ENCODE measurements at places on chromosomes 2 and 18.

GRCh38 chr2:201668402-201668910 is 25.2 kb upstream of the TMEM237 start:
- no peak for DNase-seq

DNA sequence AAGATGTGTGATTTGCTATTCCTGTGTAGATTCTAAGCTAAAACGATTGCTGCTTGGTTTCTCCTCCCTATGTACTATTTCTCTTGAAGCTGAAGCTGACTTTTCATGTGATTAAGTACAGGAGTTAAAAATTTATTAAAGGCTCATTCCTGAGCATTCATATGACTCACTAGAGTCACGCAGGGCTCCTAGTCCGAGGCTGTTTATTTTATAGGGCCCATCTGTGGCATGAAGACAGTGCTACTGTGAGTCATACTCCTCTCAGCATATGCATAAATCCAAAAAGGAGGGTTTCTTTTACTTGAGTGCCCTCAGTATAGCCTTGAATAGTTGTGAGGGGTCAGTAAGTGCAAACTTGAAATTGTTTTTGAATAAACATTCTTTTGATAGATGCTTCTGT is 378.8 kb downstream of the PTPRM start:
- DNase-seq: no peak

DNA sequence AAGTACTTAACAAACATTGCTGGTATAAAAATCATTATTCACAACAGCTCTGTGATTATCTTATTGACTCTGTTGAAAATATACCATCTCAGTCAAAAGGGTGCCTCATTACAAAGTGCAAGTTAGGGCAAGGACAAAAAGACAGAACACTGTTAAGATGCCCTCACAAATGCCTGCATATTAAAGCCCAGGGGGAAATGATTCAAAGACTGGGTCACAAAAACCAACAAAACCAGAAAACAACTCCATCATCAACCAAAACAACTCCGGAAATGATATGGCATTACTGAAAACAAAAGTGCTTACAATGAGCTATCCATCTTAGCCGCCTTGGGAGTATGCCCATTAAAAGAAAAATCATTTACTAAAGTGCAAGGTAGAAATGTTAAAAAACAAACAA is 9.9 kb downstream of the PLA2R1 start:
- no peak for DNase-seq

- no peak for DNase-seq
Measured at GRCh38 chr2:207506426-207506825, 23.3 kb upstream of the CREB1 start.

DNA sequence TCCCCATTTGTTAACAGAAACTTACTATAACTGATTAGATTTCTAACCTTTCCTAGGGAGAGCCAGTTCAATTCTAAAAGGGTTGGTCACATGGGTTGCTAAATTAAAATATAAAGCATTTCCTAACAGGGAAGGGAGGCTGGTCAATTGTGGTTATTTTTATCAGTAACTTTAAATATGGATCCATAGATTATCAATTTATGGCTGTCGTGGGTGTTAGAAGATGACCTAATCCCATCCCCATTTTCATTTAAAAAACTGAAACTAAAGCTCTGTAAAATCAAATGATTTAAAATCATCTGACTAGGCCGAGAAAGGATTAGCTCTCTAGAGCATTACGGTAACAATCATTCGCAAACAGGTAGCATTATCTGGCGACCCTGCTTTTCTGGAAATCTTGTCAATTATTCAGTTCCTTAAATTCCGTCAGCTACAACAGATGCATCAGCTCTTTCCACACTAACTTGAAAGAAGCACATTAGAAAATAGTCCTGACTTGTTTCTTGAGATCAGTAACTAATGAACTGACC is 953 bp upstream of the HNRNPA3 start:
- no peak for DNase-seq

GRCh38 chr2:186891185-186891621 is 42.2 kb upstream of the ZSWIM2 start:
- no peak for DNase-seq

DNA sequence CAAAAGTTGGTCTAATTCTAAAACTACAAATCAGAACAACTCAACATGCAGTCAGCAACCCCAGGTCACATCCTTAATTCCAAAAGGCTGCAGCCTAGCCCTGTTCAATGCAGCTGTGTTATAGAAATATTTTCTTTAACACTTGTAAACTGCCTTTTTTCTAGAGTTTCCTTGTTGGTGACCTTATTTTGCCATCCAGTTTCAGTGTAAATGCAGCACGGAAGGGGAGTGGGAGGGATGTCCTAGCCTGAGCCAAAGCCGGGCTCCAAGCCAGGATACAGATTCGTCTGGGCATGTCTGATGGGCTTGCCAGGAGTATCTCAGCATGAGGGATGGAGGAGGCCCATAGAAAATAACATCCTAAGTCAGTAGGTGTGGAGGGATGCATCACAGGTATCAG is 17.7 kb upstream of the SP3 start:
- DNase-seq: no peak

DNA sequence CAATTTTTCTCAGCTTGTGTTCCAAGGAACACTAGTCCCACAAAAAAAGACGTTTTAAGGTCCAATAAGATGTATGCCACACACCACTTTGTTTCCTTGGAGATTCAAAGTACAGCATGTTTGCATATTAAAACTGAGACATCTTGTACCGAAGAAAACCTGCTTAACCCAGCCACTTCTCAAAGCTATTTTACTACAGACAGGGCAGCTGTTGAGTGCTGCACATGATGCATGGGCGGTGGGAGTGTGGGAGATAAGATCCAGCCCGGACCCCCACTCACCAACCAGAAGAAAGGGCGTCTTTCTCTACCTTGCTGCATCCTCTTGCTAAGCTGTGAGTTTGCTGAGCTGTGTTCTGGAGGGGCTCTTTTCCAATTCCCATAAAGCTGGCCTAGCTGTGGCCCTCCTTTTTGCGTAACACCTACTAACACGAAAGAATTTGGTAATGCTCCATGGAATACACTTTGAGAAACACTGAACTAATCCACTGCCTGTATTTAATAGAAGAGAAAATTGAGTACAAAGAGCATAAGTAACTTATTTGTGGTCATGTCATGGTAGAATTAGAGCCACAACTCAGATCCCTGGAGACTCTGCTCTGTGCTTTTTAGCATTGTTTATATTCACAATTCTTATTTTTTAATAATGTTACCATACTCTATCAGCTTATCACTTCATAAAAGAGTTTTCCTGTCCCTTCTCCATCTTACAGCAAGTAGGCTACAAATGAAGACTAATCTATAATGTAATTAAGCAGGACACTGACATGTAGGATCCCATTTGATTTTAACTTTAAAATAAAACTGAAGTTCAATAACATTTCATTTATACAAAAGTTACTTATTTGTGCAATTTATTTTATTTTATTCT is 90.0 kb downstream of the PLEKHM3 start:
- no peak for DNase-seq

DNA sequence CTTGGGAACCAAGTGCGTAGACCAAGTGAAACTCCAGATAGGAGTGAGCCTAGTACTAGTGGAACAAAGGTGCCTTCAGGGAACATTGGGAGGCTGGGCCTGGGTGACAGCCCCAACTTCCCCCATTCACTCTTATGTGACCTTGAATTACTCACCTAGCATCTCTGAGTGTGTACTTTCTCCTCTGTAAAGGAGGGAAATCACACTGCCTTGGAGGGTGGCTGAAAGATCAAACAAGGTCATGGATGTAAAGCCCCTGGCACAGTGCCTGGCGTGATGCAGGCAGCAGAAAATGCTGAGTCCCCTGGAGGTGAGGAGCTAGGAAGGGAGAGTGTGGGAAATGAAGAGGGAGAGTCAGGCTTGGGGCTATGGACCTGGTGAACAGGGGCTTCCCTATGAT is 45.9 kb downstream of the MARCO start:
- DNase-seq: no peak

GRCh38 chr2:154603682-154604081 is 94.8 kb upstream of the KCNJ3 start:
- no peak for DNase-seq

DNA sequence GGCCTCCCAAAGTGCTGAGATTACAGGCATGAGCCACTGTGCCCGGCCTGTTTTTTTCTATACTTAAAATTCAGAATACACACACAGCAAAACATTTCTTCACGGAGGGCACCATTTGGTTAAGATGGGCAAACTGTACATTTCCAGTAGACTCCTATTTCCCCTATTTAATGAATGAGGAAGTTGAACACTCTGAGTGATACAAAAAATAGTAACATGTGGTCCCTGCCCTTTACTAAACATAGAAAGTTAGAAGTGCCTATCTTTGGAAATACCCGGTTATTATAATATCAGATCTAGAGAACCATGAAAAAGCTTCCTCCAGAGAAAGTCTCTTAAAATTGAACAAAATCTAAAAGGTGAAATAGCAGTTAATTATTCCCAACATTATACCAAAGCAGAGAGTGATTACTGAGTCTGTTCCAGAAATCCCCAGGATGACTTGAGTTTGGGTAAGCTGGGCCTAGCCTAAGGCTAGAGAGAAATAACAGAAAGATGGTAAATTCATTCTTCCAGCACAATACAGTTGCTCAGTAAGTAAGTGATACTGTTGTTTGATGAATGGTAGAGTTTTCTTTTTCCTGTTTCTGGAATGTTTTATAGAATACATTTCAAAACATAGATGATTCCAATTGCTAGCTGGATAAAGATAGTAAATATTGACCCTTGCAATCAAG is 23.3 kb upstream of the RMC1 start:
- no peak for DNase-seq

- DNase-seq: no peak
Measured at GRCh38 chr2:69994166-69994565, 32.7 kb upstream of the ASPRV1 start.

DNA sequence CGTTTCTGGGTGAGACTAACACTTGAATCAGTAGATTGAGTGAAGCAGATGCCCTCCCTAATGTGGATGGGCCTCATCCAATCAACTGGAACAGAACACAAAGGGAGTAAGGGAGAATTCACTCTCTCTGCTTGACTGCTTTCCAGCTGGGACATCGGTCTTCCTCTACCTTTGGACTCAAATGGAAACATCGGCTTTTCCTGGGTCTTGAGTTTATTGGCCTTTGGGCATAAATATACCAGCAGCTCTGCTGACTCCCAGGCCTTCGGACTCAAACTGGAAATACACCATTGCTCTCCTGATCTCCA is 311.6 kb downstream of the STK39 start:
- DNase-seq: no peak

DNA sequence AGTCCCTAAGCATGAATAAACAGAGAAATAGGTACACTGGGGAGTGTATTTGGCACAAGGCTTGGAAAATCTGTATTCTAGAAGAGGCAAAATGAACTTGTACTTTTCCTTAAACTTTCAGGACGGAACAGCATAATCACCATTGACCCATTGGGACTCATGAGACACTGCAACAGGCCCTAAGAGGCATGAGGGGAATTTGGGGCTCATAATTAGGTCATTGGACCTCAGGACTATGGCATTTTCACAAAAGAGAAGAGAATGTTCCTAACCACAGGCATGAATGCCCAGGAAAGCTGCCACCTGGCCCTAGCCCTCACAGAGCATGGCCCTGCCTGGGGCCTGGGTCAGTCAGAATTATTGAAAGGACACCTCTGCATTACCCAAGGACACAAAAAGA is 67.9 kb upstream of the PIK3C3 start:
- no peak for DNase-seq

- no peak for DNase-seq
Measured at GRCh38 chr2:238924796-238925195, 76.9 kb downstream of the TWIST2 start.

- DNase-seq: no peak
Measured at GRCh38 chr2:235468978-235469655, 24.7 kb upstream of the AGAP1 start.

GRCh38 chr18:22552899-22553460 is 135.3 kb upstream of the CTAGE1 start:
- DNase-seq: no peak

DNA sequence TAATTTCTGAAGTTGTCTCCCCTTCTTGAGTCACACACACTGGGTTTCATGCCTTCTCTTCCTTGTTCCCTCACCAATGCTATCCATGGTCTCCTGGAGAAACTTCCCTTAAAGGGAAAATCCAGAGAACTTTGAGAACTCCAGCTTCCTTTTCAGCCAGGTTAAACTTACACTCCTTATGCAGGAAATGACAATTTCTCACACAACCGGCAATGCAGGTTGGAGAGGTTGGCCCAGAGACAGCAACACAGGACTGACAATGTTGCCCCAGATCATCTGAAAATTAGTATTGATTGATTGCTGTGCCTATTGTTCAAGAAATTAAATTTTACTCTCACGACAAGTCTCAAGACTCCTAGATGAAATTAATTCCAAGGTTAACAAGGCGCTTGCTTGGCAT is 292.2 kb downstream of the NYAP2 start:
- DNase-seq: no peak

- no peak for DNase-seq
Measured at GRCh38 chr2:213846856-213847255, 562.6 kb downstream of the SPAG16 start.

DNA sequence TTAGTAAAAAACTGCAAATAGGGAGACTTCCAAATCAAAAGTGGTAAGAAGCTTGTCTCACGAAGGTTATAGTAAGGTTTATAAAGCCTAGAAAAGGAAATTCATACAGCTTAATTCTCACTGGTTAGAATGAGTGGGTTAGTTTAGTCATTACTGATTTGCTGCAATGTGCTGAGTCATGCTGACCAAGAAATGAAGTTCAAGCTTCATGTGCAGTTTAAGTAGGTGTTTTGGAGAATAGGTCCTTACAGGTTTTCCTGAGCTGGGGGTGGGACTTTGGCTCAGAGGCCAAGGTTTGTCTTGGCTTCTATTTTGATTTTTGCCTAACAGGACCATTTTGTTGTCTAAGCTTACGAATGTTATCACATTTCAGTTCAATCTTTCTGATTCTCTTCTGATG is 15.1 kb downstream of the CLIP4 start:
- DNase-seq: no peak

DNA sequence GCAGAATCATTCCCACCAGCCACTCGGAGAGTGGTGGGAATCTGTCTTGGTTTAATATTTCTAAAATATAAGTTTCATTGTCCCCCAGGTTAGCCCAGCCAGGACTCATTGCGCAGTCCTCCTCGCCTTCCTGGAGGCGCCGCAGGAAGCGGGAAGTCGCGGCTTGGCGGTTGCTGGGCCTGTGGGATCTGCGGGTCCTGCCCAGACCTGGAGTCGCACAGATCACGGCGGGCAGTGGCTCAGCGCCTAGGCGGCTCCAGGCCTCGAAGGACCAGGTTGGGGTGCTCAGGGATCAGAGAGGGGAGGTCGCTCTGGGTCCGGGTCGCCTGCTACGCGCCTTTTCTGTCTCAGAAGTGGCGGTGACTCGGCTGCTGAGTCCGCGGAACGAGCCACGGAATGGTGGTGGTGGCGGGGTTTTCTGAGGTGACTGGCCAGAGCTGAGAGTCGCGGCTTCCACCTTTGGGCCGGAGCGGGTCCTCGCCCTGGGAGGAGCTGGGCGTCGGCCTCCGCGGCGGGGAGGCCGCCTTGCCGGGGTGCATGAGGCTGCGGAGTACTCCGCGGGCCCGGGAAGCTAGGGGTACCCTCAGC is 2.6 kb downstream of the HOXD3 start:
- no peak for DNase-seq

- DNase-seq: no peak
Measured at GRCh38 chr2:138615257-138615656, 113.7 kb downstream of the SPOPL start.

GRCh38 chr2:86632672-86633071 is 9.0 kb upstream of the RNF103 start:
- no peak for DNase-seq
